ENCODE measurements at places on chromosomes 2 and 18.
A peak's percentile ranks its signal among the peaks of the same experiment; 100 is the strongest.

DNA sequence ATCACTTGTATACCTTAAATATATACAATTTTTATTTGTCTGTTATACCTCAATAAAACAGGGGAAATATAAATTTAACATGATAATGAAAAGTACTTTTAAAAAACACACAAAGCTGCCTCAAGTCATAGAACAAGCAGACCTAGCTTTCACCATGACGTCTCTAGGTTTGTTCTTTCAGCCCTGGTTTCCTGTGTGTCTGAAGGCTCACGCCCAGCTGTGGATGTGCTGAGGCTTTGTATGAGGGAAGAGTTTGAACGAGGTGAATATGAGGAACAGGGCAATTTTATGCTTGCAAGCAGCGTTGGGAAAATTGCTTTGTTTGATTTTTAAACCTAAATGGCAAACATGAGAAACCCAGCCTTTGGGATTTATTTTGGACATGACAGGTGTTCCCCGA lies 15.3 kb downstream of the SH3RF3 start:
- DNase-seq = no peak

GRCh38 chr2:196745711-196746110 lies 53.8 kb downstream of the GTF3C3 start:
- DNase-seq = no peak

GRCh38 chr2:36246320-36246990 lies 109.1 kb upstream of the CRIM1 start:
- DNase-seq = peak; percentile 26

DNA sequence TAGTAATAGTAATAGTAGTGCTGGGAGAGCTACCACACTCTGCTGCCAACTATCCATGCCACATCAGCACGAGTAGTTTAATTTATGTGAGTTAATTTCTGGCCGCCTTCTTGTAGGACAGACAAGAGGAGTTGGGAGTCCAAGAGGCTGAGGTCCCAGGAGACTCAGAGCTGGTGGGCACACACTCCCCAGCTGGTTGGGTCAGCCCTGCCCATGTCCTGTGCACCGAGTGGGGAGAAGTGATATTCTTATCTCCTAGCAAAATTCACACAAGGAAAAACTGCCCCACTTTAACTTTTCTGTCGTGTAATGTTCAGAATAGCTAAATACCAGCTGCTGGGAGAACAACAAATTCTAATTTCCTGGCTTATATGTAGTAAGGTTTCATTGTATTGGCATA lies 15.2 kb upstream of the MAP4K4 start:
- DNase-seq = no peak

DNA sequence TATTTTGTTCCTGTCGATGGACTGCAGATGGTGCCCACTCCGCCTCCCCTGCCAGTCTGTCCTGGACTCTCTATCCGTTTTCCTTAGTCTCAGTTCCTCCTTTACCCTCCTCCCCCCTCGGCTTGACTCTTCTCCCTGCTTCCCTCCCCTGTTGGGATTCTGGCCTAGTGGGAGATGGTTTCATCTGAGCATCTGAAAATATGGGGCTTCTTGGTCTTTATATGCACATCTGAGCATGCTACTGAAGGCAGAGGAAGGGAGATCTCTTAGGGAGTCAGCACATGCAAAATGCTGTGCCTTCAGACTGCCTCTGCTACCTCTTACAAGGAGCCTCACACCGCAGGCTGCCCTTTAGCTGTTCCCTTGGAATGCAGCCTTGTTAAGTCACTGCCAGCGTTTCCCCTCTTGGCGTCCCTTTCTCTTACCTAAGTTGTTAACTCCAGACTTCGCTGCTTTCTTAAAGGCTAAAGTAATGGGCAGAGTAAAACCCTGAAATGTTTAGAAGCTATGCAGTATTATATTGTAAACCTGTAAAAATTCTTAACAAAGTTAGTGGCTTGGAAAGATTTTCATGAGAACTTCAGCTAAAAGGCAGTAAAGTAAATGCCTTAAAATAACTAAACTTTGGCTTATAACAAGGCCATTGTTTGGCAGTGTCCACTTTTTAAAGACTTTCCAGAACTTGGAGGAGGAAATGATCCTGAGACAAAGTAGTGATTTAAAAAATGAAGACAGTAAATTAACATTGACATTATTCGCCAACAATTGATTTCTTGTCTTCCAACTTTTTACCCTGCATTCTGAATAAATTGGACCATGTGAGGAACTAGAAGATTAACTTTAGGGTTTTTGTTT lies 49.8 kb downstream of the LDLRAD4 start:
- DNase-seq = no peak

DNA sequence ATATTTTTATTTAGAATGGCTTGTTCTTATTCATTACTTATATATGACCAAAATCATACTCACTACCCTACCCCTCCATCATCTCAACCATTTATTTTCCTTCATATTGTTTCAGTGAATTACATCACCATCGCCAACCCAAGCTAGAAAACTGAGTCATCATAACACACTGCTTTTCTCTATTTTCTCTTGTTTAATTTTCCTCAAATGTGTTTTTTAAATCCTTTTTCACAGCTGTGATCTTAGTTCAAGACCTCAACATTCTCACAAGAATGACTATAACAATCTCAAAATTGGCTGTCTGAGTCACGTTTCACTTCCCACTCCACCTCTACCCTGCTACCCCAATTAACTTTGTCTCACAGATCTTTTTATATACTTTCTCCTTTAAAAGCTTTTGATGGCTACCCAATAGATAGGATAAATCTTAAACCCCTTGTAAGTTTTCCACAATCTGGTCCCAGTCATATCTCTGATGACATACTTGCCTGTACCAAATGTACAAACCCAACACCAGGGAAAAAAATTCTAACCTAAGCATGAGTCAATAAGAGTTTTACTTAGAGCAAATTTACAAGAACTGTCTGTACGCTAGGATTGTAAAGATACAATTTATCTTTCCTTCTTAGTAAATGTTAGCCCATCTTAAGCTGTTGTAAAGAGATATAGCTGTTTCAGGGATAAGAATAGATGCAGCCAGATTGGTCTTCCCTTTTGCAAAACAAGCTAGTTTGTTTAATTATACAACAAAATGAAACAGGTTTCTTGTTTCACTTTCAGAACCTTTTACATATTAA lies 635.1 kb upstream of the SLC39A10 start:
- DNase-seq = no peak

GRCh38 chr2:104434318-104434792 lies 419.6 kb upstream of the POU3F3 start:
- DNase-seq = no peak

GRCh38 chr2:185955050-185955449 lies 216.4 kb downstream of the FSIP2 start:
- no peak for DNase-seq

DNA sequence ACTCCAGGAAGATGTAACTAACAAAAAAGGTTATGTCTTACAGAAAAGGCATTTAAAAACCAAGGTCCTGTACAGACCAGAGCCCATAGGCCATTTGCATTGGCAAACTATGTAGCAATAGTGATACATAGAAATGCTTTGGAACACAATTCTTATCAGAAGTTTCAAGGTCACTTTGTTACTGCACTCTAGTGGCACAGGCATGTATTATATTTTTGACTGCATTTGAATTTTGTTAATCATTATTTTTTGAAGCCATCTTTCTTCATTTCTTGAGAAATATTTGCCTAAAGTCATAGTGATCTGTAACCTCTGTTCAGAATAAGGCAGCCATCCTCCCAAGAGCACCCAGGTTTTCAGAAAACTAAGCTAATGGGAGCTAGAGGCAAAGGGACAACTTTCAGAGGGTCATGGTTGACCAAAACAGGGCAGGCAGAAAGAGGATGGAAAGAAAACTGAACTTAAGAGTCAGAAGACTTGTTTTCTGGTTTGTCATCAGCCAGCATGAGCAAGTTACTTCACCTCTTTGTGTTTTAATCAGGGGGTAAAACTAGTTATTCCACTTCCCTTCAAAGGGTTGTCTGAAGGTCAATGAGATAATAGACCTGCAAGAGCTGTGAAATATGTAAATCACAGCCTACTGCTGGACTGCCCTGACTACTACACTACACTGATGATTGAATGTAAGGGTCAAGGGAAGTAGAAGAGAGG lies 41.5 kb downstream of the SLC38A11 start:
- DNase-seq = no peak

GRCh38 chr18:69958422-69958821 lies 10.7 kb upstream of the CD226 start:
- DNase-seq = no peak
